Activated T-cell treated with anti-CD3 and anti-CD28 coated beads, Interleukin-2, amount 50 U/mL, for 72 hours (primary cell): ENCODE measurements at places on chromosomes 4 and X. TPM values are rescaled to one million over a fixed set of nuclear protein-coding genes. Genes with fewer than 3 reads are reported as not detected.
A peak's percentile ranks its signal among the peaks of the same experiment; 100 is the strongest.

DNA sequence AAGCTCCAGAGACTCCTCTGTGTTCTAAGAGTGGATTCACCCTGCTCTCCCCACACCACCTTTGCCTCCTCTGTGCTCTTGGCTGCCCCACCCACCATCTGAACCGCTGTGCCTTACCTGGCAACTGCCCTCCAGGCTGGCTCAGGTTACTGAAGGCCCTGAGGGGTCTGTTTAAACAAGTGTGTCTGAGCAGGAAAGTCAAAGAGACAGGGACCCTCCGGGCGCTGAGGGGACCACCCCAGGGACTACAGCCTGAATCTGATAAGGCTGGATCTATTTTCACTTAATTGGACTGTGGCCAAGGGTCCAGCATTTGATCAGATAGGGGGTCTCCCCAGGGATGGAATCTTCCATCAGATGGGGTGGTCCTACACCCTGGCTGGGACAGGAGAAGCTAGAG is 10.4 kb upstream of the MSX1 start:
- DNase-seq = no peak

Gene MEPE
- not detected for total RNA-seq

Gene SUPT20HL1
- total RNA-seq = not detected

GRCh38 chrX:119753639-119754257 is 4.6 kb upstream of the SOWAHD start:
- peak; percentile 59 for DNase-seq

- DNase-seq = no peak
These were observed 7.9 kb upstream of the CLDN24 start for GRCh38 chr4:183329954-183330742.

DNA sequence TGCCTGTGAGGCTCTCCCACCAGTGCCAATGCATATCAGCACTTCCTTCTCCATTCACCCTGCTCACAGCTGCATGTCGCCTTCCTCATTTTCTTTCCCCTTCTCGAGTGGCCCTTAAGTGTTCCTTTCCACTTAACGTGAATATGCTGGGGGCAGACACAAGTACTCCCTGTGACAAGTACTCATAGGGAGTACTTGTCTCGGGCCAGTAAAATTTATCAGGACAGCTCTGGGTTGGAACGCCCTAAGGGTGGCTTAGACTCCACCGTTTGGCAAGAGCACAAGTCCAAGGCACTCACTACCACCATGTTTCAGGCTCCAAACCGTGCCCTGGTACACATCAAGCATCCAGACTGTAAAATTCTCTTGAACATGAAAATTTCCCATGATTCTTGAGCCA is 3.9 kb upstream of the LDOC1 start:
- DNase-seq = no peak
